Pulmonary artery endothelial cell (primary cell): ENCODE measurements at places on chromosomes 3 and 15. TPM values are rescaled to one million over a fixed set of nuclear protein-coding genes. Genes with fewer than 3 reads are reported as not detected.
A peak's percentile ranks its signal among the peaks of the same experiment; 100 is the strongest.

Gene SLC12A1
- not detected in 2 replicates for total RNA-seq

- no peak for DNase-seq
These were observed 48.9 kb downstream of the ASB7 start for GRCh38 chr15:100651253-100651652.

DNA sequence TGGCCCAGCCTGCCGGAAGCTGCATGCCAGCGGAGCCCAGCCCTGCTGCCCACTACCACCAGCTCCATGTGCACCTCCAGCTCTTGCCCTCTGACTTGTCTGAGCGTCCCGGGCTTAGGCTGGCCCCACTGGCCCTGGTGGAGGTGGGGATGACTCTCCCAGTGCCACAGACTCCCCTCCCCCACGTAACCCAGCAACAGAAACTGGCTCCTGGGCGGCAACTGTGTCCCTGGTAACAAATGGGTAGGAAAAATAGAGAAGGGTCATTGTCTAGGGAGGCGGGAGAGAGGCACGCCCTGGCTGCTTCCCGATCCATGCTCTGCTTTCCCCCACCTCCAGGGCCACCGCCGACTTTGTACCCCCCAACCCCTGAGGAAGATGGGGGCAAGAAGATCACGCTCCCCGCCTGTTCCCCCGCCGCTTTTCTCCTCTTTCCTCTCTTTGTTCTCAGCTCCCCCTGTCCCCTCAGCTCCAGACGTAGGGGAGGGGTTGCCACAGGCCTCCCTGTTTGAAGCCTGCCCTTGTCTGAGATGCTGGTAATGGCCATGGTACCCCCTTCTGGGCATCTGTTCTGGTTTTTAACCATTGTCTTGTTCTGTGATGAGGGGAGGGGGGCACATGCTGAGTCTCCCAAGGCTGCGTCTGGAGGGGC lies 10.8 kb upstream of the SEMA3B start:
- no peak for DNase-seq

DNA sequence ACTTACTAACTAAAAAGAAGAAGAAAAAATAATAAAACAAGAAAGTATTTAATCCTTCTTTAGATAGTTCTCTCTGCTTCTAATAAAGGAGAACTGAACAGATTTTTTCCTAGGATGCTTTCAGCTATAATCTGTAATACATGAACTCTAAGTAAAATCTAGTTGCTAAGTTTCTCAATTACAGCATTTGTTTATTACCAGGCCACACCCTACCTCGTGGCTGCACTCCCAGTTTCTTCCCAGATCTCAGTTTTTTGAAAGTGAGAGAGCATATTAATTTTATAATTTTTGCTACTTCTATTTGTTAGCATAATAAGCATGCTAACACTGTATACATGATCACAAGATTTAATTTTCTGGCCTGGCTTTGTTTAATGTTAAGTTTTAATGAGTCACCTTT lies 258.3 kb downstream of the IL5RA start:
- DNase-seq, result no peak

DNA sequence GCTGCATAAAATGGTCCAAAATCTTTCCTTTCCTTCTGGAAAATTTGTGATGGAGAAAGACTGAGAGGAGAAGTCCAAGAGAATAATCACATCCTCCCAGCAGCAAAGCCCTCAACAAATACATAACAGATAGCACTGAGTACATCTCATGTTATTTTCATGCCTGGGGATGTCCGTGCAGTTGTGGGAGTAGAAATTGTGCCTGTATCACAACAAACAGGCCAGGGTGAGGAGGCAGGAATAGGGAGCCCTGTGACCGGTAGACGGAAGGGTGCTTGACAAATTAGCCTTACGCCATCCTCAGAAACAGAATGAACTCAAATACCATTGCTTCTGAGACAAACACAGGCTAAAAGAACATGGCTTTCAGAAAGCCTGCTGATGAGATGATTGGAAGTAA lies 333.2 kb upstream of the UMPS start:
- DNase-seq, result no peak

- peak; percentile 70 for DNase-seq
These were observed 65.6 kb downstream of the SYNPR start for GRCh38 chr3:63343674-63344073.
